ENCODE measurements at places on chromosomes 11 and 22. TPM values are rescaled to one million over a fixed set of nuclear protein-coding genes. Genes with fewer than 3 reads are reported as not detected.

Gene NXPE1
- 217 TPM for total RNA-seq

DNA sequence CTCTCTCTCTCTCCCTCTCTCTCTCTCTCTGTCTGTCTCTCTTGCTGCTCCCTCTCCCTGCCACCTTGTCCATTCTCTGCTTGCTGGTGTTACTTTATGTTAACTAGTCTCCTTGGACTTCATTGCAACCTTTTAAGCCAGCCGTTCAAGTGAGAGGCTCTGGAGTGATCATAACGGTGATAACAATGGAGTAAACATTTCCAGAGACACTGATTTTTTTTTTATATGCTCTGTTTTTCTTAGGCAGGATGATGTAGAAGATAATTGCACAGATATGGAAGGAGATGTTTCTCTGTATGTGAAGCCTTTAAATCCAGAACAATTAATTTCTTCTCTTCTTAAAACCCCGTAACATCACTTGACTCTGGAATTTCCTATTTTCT is 287.7 kb downstream of the TMEM135 start:
- H3K4me3 ChIP-seq: no peak overlapping the region
- no peak for DNase-seq
- H3K36me3 ChIP-seq: no peaks in the 10 kb centered on the region

Gene ANKRD13D
- 39.5 TPM for total RNA-seq

Gene PRDM11
- 4.1 TPM for total RNA-seq

- H3K27me3 ChIP-seq: no peaks in the 10 kb centered on the region
- H3K4me3 ChIP-seq: peak overlapping the region; percentile 91
- DNase-seq: no peak
- peaks cover 4% of the 10 kb centered on the region for H3K4me1 ChIP-seq
Measured at GRCh38 chr22:17086296-17086695, 1.5 kb downstream of the IL17RA start.

DNA sequence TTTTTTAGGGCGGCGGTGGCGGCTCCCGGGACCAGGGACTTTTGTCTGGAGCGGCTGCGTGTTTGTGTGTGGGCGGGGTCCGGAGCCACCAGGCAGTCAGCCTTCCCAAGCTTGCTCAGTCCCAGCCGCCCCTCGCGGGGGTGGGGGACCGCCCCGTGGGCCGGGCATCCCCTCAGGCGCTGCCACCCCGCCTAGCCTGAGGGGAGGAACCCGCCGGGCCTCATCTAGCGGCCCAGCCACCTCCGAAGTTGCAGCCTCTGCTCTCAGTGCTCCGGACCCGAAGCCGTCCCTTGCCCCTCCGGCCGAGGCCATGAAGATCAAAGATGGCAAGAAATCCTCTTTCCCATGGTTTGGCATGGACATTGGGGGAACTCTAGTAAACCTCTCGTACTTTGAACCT is 235.2 kb downstream of the OR4C45 start:
- H3K36me3 ChIP-seq: no peaks in the 10 kb centered on the region
- no peak overlapping the region for H3K27ac ChIP-seq
- no peaks in the 10 kb centered on the region for H3K27me3 ChIP-seq
- H3K4me3 ChIP-seq: no peak overlapping the region
- no peaks in the 10 kb centered on the region for H3K4me1 ChIP-seq
- DNase-seq: no peak

DNA sequence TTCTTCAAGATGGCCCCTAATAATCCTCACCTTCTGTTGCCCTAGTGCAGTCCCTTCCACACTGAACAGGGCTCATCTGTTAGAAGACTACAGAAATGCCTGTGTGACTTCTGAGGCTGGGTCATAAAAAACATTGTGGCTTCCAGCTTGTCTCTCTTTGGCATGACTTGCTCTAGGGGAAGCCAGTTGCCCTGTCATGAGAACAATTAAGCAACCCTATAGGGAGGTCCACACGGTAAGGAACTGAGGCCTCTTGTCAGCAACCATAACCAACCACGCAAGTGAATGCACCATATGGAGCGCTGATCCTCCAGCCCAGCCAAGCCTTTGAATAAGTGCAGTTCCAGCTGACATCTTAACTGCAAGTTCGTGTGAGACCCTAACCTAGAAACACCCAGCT is 2.6 kb downstream of the LIPT2 start:
- H3K27me3 ChIP-seq: no peaks in the 10 kb centered on the region
- no peaks in the 10 kb centered on the region for H3K36me3 ChIP-seq
- no peak for DNase-seq
- no peaks in the 10 kb centered on the region for H3K4me1 ChIP-seq

DNA sequence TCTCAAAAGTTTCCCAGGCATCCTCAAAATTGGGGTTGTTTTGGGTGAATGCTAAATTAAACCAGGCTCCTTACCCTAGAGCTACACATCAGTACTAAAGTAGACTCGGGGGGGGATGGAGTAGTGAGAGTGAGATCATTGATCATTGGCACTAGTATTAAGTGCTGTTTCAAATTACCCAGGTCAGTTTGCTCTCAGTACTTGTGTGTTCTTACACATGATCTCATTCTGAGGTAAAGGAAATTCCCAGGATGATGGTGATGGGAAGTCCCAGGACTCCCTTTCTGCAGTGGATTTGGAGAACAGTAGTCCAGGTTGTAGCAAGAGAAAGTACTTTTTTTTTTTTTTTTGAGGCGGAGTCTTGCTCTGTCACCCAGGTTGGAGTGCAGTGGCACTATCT is 12.5 kb downstream of the RBM4 start:
- no peak overlapping the region for H3K4me3 ChIP-seq
- no peak overlapping the region for H3K27ac ChIP-seq
- no peaks in the 10 kb centered on the region for H3K27me3 ChIP-seq
- no peak for DNase-seq
- no peaks in the 10 kb centered on the region for H3K4me1 ChIP-seq
- H3K36me3 ChIP-seq: peaks cover 6% of the 10 kb centered on the region

Gene MN1
- 0.67 TPM for total RNA-seq

DNA sequence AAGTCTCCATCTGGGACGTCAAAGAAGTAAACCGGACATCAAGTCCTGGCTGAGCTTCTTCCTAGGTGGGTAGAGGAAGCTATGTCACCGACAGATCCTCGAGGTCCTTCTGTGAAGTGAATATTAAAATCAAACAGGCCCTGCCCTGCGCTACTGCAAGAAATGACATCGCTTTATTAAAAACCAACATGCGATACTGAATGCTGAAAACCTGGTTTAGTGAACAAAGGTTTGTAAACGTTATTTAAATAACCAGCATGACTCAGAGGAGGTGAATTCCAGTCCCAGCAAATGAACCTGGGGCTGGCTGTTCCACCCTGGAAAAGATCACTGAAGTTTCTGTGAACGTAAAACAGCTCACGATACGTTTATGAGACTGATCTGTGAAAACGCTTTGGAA is 645 bp downstream of the RTCB start:
- peak; percentile 21 for DNase-seq
- peaks cover 3% of the 10 kb centered on the region for H3K36me3 ChIP-seq
- H3K4me1 ChIP-seq: peaks cover 11% of the 10 kb centered on the region
- H3K27ac ChIP-seq: peak overlapping the region; percentile 54
- peak overlapping the region; percentile 85 for H3K4me3 ChIP-seq

- H3K4me1 ChIP-seq: peaks cover 3% of the 10 kb centered on the region
- DNase-seq: no peak
- H3K27ac ChIP-seq: no peak overlapping the region
Measured at GRCh38 chr11:105229257-105229656, 89.7 kb upstream of the CARD18 start.

Gene AASDHPPT
- total RNA-seq: 17.4 TPM

GRCh38 chr11:19725379-19726079 is 12.9 kb downstream of the NAV2 start:
- no peaks in the 10 kb centered on the region for H3K27me3 ChIP-seq
- DNase-seq: no peak
- no peaks in the 10 kb centered on the region for H3K4me1 ChIP-seq
- H3K27ac ChIP-seq: no peak overlapping the region

Gene SYCE3
- not detected for total RNA-seq

Gene PLCB3
- 108 TPM for total RNA-seq

DNA sequence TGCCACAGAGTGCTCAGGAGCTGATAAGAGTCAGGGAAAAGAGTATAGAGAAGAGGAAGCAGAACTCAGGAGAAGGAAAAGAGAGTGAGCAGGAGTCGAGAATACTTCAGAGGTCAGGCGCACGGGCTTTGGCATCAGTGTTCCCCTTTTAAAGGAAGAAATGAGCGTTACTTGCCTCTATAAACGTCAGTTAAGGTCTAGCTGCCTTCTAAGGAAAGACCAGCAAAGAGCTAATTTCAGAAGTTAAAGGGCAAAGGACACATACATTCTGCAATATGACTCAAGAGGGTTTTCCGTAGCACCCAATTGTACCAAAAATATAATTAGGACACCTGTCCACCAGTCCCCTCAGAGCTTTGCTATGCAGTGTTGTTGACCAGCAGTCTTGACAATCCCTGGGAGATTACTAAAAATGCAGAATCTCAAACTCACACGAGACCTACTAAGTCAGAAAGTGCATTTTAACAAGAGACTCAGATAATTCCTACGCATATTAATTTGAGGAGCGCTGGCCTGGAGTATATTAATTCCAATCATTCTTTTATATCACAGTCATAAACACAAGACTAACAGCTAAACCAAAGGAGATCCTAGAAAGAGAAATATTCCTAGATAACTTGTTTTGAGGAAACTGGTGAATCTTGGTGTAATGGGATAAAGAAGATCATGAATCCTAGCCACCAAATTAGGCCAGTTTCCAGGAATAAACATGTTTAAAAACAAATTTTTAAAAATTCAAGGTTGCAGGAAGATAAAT is 249.0 kb downstream of the CADM1 start:
- no peak overlapping the region for H3K27ac ChIP-seq
- no peaks in the 10 kb centered on the region for H3K36me3 ChIP-seq

Gene SAA4
- total RNA-seq: 0.86 TPM

GRCh38 chr22:39724390-39724789 is 153.8 kb downstream of the CACNA1I start:
- no peaks in the 10 kb centered on the region for H3K4me1 ChIP-seq
- H3K27ac ChIP-seq: no peak overlapping the region

Gene RAB1B
- 243 TPM for total RNA-seq

DNA sequence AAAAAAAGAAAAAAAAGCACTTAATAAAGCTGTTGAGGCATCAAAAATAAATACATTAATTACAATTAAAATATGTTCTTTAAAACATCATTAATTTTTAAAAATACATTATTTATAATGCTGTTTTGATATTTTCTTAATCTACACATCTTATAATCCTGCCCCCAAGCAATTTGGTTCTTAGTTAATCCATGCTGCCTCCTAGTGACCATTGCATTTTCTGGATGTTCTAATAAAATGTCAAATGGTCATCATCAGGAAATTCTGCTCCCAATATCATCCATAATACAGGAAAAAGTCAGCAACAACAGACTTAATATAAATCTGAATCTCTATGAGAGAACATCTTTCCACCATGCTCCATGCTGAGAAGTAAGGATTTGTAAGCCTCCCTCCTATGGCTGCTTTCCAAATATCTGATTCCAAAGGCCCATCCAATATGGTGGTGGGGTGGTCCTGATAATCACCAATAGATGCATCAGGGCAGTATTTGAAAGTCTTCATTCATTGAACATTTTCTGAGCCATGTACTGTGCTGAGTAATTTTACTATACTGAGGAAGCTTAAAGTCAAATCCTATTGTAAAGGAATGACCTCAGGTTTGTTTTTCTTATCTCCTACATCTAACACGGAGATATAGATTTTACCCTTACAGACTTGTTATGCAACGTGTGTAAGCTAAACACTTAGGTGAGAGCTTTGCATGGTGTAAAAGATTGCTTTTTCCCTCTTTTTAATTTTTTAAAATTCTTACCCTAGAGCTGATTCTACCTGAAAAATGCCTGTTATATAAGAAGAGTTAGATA is 124.7 kb upstream of the BMAL1 start:
- H3K36me3 ChIP-seq: no peaks in the 10 kb centered on the region
- H3K27ac ChIP-seq: no peak overlapping the region
- no peaks in the 10 kb centered on the region for H3K4me1 ChIP-seq
- no peaks in the 10 kb centered on the region for H3K27me3 ChIP-seq
- H3K4me3 ChIP-seq: no peak overlapping the region
- DNase-seq: no peak

DNA sequence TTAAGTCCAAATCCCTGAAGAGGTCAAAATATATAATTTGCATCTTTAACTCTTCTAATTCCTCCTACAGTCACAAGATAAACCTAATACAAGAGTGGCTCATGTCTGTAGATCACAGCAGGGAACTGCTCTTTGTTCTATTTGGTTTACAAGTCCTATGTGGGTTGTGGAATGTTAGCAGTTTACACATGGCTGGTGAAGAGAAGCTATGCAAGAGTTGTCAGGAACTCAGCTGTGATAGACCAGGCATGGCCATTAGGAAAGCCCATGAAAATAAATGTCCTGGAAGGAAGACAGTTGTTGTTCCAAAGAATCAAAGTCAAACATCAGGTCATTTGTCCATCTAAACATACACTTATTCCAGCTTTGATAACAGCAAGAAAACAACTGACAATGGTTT is 312.4 kb upstream of the PITPNB start:
- H3K27ac ChIP-seq: no peak overlapping the region
- DNase-seq: no peak
- H3K27me3 ChIP-seq: no peaks in the 10 kb centered on the region
- H3K4me3 ChIP-seq: no peak overlapping the region
- no peaks in the 10 kb centered on the region for H3K4me1 ChIP-seq
- H3K36me3 ChIP-seq: no peaks in the 10 kb centered on the region

Gene B4GAT1
- total RNA-seq: 14.2 TPM

DNA sequence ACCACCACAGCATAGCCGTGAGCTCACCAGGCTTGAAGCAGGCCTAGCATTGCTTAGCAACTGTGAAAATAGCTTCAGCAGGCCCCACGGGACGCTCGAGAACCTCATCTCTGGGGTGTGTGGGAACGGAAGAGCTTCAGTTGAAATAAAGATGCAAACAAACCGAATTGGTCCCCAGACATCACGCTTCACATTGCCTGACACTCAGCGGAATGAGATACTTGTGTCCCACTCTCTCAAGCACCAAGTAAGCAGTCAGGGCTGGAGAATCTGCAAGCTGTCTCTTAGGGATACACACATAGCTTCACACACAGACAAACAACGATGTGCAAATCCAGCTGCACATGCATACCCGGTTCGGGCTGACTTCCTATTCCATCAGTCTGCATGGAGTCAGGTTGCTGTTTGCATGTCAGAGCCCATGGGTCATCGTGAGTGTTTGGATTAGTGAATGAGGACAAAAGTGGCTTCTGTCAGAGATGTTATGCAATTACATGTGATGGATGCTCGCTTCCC is 205.7 kb downstream of the SNX19 start:
- no peak for DNase-seq
- no peaks in the 10 kb centered on the region for H3K36me3 ChIP-seq
- H3K4me3 ChIP-seq: no peak overlapping the region
- no peaks in the 10 kb centered on the region for H3K4me1 ChIP-seq
- no peak overlapping the region for H3K27ac ChIP-seq

DNA sequence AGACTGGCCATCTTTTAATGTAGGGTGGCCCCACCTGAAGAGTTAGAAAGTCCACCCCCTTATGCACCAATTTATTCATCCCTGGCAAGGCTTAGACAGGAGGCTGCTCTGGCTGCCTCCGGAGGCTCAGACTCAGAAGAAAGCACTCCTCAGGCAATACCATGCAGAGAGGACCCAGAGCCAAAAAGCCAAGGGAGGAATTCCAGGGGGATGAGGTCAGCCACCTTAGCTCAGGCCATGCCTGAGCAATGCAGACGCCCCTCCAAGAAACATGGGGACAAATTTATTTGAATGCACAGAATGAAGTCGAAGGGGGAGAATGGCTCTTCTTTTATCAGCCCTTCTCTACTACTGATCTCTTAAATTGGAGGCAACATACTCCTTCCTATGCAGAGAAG is 39.7 kb upstream of the GLYAT start:
- H3K27ac ChIP-seq: no peak overlapping the region
- no peaks in the 10 kb centered on the region for H3K36me3 ChIP-seq
- H3K4me1 ChIP-seq: no peaks in the 10 kb centered on the region
- no peak for DNase-seq
- no peak overlapping the region for H3K4me3 ChIP-seq
- no peaks in the 10 kb centered on the region for H3K27me3 ChIP-seq

GRCh38 chr22:22856364-22856763 is 31.3 kb upstream of the IGLL5 start:
- no peak for DNase-seq
- no peaks in the 10 kb centered on the region for H3K27me3 ChIP-seq
- H3K4me1 ChIP-seq: no peaks in the 10 kb centered on the region

Gene CLDN5
- total RNA-seq: 10.4 TPM

Data from colonic mucosa (tissue), 4 donors.